ENCODE measurements at places on chromosomes 2 and 18.

DNA sequence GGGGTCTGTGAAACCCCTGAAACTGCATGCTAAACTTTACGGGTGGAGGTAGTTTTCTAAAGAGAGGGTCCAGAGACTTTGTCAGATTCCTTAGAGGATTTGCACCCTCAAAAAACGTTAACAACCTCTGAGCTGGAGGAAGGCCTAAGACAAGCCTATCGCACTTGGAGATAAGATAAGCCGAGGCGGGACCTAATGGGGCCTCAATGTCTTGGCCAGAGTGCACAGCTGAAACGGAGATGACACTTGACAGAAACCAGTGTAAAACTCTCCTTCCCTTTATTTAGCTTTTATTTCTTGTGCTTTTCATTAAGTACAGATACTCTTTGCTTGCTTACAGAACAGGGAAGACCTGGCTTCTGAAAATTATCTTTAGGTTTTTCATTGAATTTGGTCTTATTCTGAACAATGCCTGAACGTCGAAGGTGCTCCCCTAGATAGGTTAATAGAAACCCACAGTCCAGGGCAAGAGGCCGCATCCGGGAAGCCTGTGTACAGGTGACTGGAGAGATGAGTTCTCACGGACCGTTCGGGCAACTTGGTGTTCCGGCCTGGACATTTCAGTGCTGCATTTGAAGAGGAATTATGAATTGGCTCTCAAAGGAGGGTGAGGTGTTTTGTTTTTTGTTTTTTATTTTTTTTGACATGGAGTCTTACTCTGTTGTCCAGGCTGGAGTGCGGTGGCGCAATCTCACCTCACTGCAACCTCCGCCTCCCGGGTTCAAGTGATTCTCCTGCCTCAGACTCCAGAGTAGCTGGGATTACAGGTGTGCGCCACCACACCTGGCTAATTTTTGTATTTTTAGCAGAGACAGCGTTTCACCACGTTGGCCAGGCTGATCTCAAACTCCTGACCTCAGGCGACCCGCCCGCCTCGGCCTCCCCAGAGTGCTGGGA is 49.7 kb downstream of the SH3BP4 start:
- no peak for DNase-seq

GRCh38 chr2:15984368-15985255 is 44.3 kb downstream of the MYCN start:
- no peak for DNase-seq

GRCh38 chr18:12477606-12478005 is 69.9 kb downstream of the PRELID3A start:
- DNase-seq: no peak

DNA sequence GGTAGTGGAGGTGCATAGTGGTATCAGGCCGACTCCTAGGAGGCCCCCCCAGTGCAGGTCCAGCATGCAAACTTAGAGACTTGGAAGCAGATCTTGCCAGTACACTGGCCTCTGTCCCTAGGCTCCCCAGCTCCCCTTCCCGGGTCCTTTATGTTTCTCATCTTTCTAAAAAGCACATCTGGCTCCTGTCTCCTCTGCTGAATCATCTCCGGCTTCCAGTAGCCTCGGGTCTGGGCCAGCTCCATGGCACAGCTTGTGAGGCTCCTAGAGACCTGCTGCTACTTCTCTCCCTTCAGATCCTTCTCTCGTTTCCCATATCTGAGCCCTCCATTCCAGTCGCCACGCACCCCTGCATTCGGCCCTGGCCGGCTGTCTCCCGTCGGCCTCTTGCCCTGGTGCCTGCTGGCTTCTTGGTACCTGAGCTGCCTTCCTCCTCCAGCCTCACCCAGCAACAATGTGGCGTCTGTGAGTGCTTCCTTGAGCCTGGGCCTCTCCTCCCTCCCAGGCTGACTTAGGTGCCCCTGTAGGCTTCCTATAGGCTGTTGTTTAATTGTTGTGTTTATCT is 6.6 kb downstream of the TRAF3IP1 start:
- DNase-seq: no peak

DNA sequence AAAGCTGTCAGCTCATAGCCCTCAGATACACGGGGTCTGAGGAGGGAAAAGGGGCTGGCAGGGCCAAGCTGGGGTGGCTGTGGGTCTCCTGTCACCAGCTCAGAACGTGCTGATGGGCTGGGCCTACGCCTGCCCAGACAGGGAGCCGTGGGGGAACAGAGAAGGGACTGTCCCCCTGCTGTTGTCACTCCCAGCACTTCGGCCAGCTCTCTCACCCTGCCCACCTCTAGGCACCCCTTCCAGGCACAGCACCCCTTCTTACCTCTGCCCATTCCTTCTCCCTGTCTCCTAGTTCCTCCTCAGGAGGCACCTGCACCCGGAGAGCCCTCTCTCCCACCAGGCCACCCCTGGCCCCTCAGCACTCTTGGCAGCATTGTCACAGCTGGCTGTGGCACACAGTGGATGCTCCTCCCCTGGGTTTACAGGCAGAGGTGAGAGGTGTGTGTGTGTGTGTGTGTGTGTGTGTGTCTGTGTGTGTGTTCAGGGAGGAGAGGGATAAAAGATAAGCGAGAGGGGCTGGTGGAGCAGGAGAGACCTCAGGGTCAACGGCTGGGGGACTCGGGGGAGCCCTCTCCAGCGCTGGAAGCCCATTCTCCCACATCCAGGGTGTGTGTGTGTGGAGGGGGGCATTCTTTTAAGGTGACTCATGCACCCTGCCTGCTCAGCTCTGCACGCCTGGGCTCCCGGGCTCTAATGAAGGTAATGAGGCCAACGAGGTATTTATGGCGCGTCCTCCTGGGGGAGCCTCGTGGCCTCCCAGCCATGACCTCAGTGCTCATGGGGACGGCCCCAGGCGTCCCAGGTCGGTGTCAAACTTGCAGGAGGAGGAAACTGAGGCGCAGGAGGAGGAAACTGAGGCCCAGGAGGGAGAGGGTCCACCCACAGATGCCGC is 66.1 kb upstream of the SMAD7 start:
- DNase-seq: no peak
